Kasumi-1 (cell line): ENCODE measurements at places on chromosomes 1 and 21.

GRCh38 chr1:157659576-157660247 is 40.9 kb downstream of the FCRL3 start:
- DNase-seq, result no peak

DNA sequence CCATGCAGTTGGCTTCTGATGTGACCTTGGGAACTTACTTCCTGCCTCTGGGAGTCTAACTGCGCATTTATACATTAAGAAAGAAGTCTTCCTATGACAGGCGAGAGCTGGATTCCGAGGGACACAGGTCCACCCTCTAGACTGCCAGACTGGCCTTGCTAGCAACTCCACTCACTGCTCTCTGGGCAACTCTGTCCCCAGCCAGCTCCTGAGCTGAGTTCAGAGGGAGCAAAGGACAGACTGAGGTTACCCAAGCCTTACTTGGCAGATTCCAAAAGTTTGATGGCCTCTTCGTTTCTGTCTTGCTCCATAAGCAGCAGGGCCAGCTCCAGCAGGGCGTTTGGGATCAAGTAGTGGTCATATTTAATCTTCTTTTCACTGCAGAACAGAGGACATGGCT is 41.8 kb downstream of the TTC39A start:
- no peak for DNase-seq

DNA sequence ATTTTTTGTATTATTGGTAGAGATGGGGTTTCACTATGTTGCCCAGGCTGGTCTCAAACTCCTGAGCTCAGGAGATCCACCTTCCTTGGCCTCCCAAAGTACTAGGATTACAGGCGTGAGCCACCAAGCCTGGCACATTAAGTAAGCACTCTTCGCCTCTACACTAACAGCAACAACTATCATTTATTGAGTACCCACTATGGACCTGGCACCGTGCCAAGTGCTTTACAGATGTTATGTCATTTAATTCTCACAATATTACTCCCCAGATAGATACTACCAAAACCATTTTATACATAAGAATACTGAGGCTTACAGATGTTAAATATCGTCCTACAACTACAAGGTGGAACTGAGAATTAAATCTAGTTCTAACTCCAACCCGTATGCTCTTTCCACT is 50.1 kb downstream of the TUT4 start:
- DNase-seq, result no peak

- peak; percentile 64 for DNase-seq
Observed at GRCh38 chr21:25039461-25040380, 567.6 kb downstream of the MRPL39 start.

GRCh38 chr1:85494904-85495266 is 29.9 kb upstream of the DDAH1 start:
- DNase-seq, result no peak

DNA sequence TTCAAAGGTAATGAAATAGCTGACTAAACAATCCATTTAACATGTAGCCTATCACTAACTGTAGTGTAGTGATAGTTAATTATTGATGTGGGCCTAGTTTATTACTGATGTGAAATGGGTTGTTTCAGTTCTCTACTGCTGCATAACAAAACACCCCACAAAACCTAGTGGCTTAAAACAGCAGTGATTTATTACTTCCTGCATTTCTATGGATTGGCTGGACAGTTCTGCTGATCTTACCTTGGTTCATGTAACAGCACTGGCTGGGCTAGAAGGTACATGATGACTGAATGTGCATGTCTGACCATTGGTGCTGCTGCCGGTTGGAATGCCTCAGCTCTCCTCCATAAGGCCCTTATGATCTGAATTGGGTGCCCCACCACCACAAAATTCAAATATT is 5.4 kb upstream of the ABL2 start:
- no peak for DNase-seq

- no peak for DNase-seq
Observed at GRCh38 chr1:162571696-162572095, 10.2 kb downstream of the UAP1 start.

DNA sequence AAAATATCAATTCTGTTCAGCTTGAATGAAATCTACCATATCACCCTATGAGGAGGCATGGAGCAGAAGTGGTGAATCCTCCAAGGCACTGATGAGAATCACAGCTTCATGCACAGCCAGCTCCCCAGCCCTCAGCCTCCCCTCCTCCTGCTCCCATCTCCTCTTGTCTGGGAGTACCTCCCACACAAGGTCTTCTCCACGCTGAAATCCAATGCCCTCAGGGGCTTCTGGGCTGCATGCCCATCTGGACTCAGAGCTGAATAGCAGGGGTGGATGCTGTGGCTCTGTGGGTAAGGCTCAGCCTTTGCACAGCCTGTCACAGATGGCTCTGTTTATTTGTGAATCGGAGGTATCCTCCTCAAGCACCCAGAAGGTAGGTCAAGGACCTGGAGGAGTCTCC is 48.6 kb downstream of the KCNC4 start:
- no peak for DNase-seq

DNA sequence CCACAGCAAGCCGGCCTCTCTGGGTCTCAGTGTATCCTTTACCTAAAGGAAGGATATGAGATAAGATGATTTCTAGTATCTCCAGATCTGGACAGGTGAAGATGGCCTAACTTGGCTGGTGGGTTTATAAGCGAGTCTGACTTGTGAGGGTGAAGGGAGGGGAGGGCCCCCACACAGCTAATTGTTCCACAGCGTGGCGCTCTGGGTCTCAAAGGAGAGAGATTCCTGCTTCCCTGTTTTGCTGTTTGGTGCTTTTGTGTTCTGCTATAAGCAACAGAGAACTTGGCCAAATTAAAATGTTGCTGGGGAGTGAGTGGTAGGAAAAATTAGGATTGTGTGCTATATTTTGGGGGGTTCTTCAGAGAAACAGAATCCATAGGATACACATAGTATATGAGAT is 28.9 kb upstream of the NLRP3 start:
- DNase-seq, result no peak

DNA sequence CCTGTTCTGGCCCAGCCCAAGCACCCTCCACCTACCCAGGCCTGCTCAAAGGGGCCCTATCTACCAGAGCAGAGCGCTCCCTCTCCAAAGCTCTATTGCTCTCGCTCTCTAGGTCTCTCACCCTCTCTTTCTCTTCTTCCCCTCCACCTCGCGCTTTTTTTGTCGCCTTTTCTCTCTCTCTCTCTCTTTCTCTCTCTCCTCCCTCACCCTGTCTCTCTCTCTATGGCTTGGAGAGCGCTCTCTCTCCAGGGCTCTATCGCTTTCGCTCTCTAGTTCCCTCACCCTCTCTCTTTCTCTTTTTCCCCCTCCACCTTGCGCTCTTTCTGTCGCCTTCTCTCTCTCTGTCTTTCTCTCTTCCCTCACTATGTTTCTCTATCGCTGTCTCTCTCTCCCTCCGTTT is 3.4 kb upstream of the ZNF678 start:
- no peak for DNase-seq

- no peak for DNase-seq
Observed at GRCh38 chr21:45940621-45941337, 40.8 kb upstream of the COL6A1 start.

DNA sequence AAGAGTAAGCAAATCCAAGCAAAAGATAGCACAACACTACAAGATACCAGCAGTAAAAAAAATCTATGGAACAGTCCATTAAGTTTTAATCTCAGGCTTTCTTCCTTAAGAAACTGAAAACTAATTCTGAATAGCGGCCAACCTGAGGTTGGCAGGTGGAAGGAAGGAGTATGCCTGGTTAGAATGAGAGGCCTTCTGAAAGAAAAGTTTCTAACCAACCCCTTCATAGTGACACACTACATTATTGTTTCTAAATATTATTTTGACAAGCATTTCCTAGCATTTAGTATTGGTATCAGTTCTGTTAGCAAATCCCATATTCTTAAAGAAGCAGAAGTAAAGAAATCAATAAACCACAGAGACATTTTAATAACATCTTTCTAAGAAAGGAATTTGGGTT is 205.7 kb upstream of the PTBP2 start:
- no peak for DNase-seq

DNA sequence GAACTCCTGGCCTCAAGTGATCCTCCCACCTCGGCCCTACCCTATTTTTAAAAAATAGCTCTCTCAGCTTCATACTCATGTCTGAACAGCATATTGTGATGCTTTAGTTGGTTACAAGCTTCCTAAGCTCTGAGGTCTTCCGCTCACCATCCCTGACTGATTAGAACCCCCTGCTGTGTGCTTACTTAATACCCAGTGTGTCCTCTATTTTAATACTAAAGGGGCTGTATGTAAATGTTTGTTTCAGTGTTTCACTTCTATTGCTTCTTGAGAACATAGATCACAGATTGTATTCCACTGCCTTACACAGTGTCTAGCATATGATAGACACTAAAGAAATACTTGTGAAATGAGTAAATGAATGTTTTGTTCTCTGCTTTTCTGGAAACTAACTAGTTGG is 29.8 kb downstream of the ZYG11B start:
- DNase-seq, result no peak

DNA sequence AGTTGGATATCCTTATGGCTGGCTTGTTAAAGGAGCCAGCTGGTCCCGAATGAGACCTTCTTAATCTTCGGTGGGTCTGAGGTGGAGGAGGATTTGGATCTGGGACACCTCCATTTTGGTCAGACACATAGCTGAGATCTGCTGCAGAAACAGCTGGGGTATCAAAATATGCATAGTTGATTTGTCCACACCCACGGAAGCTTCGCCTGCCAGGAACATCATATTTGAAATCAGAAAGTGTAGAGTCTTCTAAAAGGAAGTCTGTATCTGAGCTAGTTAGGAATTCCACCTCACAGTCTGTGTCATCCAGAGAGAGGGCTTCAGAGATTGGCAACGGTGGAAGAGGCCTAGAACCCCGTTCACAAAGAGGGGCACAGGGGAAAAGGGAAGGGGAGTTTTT is 12.3 kb downstream of the ERRFI1 start:
- DNase-seq, result no peak

DNA sequence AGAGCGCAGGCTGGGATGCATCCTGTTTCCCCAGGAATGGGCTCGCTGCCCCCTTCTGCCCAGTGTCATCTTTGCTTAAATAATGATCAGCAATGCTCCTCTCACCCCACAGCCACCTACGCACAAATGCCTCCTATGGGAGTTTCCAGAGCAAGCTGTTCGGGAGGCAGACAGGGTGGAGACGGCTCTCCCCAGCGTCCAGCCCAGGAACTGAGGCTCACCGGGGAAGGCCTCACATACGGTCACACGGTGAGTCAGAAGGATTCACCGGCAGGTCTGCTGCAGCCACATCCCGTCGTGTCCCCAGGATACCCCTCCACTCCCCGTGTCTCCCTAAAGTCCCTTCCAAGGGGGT is 40.3 kb upstream of the RUNX3 start:
- DNase-seq, result no peak

DNA sequence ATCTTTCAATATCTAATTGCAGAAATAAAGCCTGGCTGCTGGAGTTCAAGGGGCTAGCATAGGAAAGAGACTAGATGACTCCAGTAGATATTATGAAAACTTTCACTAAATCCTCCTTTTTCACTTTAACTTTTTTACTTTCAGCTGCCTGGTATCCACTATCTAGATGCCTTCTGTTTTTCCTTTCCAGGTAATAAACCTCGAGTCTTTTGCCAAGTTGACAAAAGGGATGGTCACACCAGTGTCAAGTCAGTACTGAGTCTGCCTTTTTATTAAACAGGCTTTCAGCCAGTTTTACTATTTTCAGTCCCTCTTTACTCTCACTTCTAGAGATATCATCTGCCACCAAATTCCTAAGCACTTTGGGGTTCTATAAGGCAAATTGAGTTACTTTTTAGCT is 195.6 kb downstream of the FGGY start:
- DNase-seq, result no peak

- DNase-seq, result no peak
Observed at GRCh38 chr1:65197636-65198035, 49.6 kb downstream of the AK4 start.

- DNase-seq, result no peak
Observed at GRCh38 chr1:213409971-213410370, 358.9 kb downstream of the RPS6KC1 start.

DNA sequence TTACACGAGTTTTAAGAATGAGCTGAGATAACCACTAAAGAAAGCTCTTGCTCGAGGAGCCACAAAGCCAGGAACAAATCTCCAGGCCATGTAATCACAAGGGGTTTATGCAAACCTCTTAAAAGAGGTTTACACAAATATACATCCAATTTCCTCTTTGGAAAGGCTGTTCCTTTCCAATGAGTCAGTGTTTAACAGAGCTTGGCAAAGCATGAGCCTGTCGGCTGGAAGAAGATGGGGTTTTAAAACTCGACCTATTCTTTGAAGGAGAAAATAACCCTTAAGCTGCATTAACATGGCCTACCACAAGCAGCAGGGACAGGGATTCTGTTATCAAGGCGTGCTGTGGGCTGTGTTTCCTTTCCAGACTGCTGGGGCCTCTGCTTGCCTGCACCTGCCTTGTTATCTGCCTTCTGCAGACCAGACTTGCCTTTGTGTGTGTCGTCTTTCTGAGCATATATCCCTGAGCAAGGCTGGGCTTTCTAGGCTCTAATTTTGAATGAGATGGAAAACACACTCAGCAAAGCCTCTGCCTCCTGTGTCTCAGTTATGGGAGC is 40.6 kb upstream of the CYP2J2 start:
- DNase-seq, result no peak

DNA sequence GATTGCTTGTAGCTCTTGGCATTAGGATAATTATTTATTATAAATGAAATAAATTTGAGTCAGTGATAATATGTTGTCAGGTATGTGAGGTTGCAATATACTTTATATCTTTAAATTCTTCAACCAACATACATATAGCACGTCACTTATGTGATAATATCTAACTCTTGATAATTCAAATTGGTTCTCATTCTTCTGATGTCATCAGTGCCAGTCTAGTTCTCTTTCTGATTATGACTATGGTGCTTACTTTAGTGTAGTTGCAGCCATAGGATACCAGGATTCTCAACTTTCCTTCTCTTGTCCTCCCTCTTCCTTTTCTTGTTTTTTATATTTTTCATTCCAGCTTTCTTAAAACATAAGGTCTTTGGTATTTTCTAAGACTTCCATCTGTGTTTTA is 34.8 kb upstream of the ATP6V1G3 start:
- DNase-seq, result no peak

- peak; percentile 63 for DNase-seq
Observed at GRCh38 chr1:117001254-117001927, at the start of gene CD101. TSS of gene CD101 (plus strand) at chr1:117001760. CDS start at chr1:117001818, 58 bp downstream.

- no peak for DNase-seq
Observed at GRCh38 chr1:229380536-229381160, 37.8 kb upstream of the CCSAP start.

- no peak for DNase-seq
Observed at GRCh38 chr1:12630946-12631530, 12.8 kb upstream of the AADACL4 start.

GRCh38 chr1:20028125-20028524 is 41.9 kb upstream of the PLA2G5 start:
- DNase-seq, result no peak

GRCh38 chr1:15410884-15411245 is 1.2 kb downstream of the EFHD2 start:
- no peak for DNase-seq

- no peak for DNase-seq
Observed at GRCh38 chr1:36135330-36135667, 10.3 kb upstream of the COL8A2 start.

GRCh38 chr1:153509729-153510354 is 25.9 kb downstream of the S100A6 start:
- peak; percentile 68 for DNase-seq

GRCh38 chr1:160801836-160802580 is 6.0 kb downstream of the LY9 start:
- no peak for DNase-seq
